Heart right ventricle (tissue), 16 donors: ENCODE measurements at places on chromosomes 7 and 10. TPM values are rescaled to one million over a fixed set of nuclear protein-coding genes. Genes with fewer than 3 reads are reported as not detected.

DNA sequence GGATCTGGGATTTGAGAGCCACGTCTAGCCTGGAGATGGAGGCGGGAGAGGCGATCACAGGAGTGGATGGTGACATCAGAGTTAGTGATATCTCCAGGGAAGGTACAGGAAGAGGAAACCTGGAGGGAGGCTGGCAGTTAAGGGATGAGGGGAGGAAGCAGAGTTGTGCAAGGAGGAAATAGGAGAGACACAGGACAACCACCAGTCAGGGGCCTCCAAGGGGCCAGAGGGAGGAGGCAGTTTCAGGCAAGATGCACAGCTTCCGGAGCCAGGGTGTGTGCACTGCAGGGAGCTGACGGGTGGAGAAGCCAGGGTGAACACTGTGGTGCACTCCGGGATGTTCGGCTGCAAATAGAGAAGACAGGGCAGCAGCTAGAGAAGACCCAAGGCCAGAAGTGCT is 141.2 kb downstream of the GLI3 start:
- DNase-seq: no peak
- H3K27ac ChIP-seq: no peak overlapping the region
- peaks cover 28% of the 10 kb centered on the region for H3K4me1 ChIP-seq
- H3K36me3 ChIP-seq: no peaks in the 10 kb centered on the region
- H3K27me3 ChIP-seq: no peaks in the 10 kb centered on the region

DNA sequence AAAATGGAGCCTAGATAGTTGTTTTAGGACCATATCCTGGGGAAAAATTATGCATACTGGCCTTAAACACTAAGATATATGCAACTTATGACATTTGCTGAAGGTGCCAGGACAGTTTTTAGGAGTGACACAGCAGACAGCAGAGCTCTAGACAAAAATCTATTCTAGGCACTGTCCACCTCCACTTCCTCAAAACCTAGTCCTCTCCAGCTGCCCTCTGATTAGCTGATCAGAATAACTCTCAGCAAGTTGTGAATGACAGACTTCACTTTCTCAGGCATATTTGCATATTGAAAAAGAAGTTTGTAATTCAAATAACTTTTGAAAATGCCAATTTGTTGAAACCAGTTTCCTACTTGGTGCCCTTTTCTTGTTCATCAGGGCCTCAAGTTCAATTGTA is 152.3 kb upstream of the STEAP4 start:
- no peaks in the 10 kb centered on the region for H3K27me3 ChIP-seq
- DNase-seq: no peak
- H3K4me1 ChIP-seq: peaks cover 10% of the 10 kb centered on the region
- H3K36me3 ChIP-seq: no peaks in the 10 kb centered on the region
- no peak overlapping the region for H3K27ac ChIP-seq
- H3K4me3 ChIP-seq: no peak overlapping the region

- peaks cover 68% of the 10 kb centered on the region for H3K27me3 ChIP-seq
- H3K27ac ChIP-seq: no peak overlapping the region
- H3K4me3 ChIP-seq: no peak overlapping the region
- H3K4me1 ChIP-seq: no peaks in the 10 kb centered on the region
Measured at GRCh38 chr7:157462840-157463239, 126.0 kb downstream of the DNAJB6 start.

GRCh38 chr7:92621561-92622023 is 31.4 kb upstream of the FAM133B start:
- no peak for DNase-seq
- no peaks in the 10 kb centered on the region for H3K27me3 ChIP-seq
- H3K4me1 ChIP-seq: peaks cover 29% of the 10 kb centered on the region
- H3K36me3 ChIP-seq: no peaks in the 10 kb centered on the region
- no peak overlapping the region for H3K4me3 ChIP-seq

DNA sequence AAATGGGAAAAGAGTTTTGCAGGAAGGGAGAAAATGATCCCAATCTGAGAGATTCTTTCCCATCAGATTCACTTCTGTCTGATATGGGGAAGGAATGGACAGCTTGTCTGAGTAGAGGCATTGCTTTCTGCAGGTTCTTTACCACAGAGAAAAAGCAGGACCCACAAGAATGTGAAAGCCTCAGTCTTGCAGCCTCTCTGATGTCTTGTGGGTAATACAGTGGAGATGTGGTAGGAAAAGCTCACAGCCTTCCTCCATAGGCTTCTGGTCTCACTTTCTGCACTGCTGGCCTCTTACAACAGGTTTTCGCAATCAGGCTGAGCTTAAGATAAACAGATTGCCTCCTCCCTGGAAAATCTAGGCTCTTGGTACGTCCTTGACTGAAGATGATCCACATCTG is 551 bp downstream of the IFIT1 start:
- no peak for DNase-seq
- peaks cover 15% of the 10 kb centered on the region for H3K36me3 ChIP-seq
- H3K27me3 ChIP-seq: no peaks in the 10 kb centered on the region

Gene LRRN3
- total RNA-seq: 3.1 TPM

DNA sequence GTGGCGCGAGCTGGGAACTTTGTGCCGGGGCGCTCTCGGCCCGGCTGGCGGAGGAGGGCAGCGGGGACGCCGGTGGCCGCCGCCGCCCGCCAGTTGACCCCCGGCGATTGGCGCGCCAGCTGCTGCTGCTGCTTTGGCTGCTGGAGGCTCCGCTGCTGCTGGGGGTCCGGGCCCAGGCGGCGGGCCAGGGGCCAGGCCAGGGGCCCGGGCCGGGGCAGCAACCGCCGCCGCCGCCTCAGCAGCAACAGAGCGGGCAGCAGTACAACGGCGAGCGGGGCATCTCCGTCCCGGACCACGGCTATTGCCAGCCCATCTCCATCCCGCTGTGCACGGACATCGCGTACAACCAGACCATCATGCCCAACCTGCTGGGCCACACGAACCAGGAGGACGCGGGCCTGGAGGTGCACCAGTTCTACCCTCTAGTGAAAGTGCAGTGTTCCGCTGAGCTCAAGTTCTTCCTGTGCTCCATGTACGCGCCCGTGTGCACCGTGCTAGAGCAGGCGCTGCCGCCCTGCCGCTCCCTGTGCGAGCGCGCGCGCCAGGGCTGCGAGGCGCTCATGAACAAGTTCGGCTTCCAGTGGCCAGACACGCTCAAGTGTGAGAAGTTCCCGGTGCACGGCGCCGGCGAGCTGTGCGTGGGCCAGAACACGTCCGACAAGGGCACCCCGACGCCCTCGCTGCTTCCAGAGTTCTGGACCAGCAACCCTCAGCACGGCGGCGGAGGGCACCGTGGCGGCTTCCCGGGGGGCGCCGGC is 870 bp downstream of the FZD1 start:
- peak overlapping the region; percentile 96 for H3K27ac ChIP-seq
- no peaks in the 10 kb centered on the region for H3K36me3 ChIP-seq
- H3K27me3 ChIP-seq: no peaks in the 10 kb centered on the region
- H3K4me3 ChIP-seq: peak overlapping the region; percentile 82

- DNase-seq: peak; percentile 21
- H3K36me3 ChIP-seq: no peaks in the 10 kb centered on the region
- H3K27me3 ChIP-seq: no peaks in the 10 kb centered on the region
- peak overlapping the region; percentile 0 for H3K27ac ChIP-seq
Measured at GRCh38 chr7:35647171-35647574, 47.8 kb downstream of the HERPUD2 start.

- H3K27me3 ChIP-seq: no peaks in the 10 kb centered on the region
- peak overlapping the region; percentile 26 for H3K27ac ChIP-seq
- no peak overlapping the region for H3K4me3 ChIP-seq
- DNase-seq: peak; percentile 25
- H3K4me1 ChIP-seq: peaks cover 9% of the 10 kb centered on the region
- H3K36me3 ChIP-seq: no peaks in the 10 kb centered on the region
Measured at GRCh38 chr10:25682203-25682851, 251.7 kb upstream of the MYO3A start.

DNA sequence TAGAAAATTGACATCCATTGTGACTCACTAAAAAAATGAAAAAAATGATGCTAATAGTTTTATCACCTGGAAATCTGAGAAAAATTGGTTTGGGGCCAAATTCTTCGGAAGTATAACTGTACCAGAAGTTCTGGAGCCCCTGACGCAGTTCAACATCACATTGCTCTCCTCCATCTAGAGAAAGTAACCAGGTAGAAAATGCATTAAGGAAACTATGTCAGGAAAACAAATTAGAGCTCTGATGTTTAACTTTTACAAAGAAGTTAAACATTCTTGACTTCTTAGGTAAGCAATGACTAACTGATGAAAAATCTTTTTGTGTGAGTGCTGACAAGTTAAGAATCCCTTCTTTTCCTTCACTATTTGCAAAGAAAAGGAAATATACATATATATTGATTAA is 61.1 kb upstream of the TMEM196 start:
- H3K4me3 ChIP-seq: no peak overlapping the region
- no peaks in the 10 kb centered on the region for H3K36me3 ChIP-seq
- no peak for DNase-seq
- H3K4me1 ChIP-seq: no peaks in the 10 kb centered on the region
- H3K27ac ChIP-seq: no peak overlapping the region

DNA sequence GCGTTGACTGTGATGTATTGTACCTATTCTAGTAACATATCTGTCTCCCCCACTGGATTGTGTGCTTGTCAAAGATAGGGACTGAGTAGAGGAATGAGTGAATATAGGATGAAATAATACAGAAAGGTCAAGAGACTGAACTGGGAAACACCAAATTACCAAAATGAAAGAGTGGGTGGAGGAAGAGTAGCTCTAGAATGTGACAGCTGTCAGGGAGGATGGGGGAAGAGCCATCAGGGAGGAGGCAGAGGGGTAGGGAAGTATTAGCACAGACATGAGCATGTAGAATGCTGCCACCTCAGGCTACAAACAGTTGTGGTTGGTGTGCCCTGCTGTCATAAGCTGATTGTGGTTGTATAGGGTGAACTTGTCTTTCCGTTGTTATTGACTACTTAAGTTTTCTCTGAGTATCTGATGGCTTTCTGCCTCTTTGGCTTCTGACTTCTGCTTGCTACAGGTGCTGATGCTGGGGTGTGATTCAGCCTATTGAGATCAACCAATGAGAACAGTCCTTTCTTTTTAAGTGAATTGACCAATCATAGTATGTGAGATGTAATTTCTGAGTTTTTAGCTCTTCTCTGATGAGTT is 5.6 kb downstream of the CCSER2 start:
- no peaks in the 10 kb centered on the region for H3K36me3 ChIP-seq
- H3K27ac ChIP-seq: no peak overlapping the region
- no peak overlapping the region for H3K4me3 ChIP-seq
- DNase-seq: no peak
- no peaks in the 10 kb centered on the region for H3K27me3 ChIP-seq
- H3K4me1 ChIP-seq: peaks cover 89% of the 10 kb centered on the region

- H3K4me1 ChIP-seq: peaks cover 18% of the 10 kb centered on the region
- no peak overlapping the region for H3K4me3 ChIP-seq
- H3K27me3 ChIP-seq: peaks cover 100% of the 10 kb centered on the region
- DNase-seq: no peak
Measured at GRCh38 chr7:8443576-8444467, 10.4 kb downstream of the NXPH1 start.

- H3K27ac ChIP-seq: no peak overlapping the region
- no peaks in the 10 kb centered on the region for H3K36me3 ChIP-seq
- no peak for DNase-seq
- H3K4me3 ChIP-seq: no peak overlapping the region
- peaks cover 17% of the 10 kb centered on the region for H3K4me1 ChIP-seq
- peaks cover 4% of the 10 kb centered on the region for H3K27me3 ChIP-seq
Measured at GRCh38 chr10:64040781-64041180, 519.6 kb downstream of the REEP3 start.

GRCh38 chr7:38744746-38745145 is 113.6 kb upstream of the AMPH start:
- no peak overlapping the region for H3K27ac ChIP-seq
- no peak overlapping the region for H3K4me3 ChIP-seq
- peaks cover 80% of the 10 kb centered on the region for H3K36me3 ChIP-seq

DNA sequence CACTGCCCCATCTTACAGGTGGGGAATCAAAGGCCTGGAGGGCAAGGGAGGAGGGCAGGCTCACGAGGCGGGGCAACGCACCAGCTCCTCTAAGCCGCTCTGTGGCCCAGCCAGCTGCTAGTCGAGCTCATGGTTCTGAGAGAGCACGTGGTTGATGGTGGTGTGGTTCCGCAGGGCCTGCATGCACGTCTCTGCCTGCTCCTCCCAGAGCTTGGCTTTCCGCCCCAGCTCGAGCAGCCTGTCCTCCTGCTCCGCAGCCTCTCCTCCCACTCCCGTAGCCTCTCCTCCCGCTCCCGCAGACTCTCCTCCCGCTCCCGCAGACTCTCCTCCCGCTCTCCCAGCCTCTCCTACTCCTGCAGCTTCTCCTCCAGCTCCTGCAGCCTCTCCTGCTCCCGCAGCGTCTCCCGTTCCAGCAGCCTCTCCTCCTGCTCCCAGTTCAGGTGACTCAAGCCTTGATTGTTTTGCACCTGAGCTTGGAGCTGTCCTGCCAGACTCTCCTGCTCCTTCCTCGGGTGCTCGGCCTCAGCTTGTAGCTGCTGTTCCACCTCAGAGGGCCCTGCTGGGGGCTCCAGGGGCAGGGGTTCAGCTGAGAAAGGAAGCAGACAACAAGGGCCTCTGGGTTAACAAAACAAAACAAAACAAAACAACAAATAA is 19.1 kb upstream of the MTPAP start:
- H3K4me3 ChIP-seq: no peak overlapping the region
- H3K27ac ChIP-seq: no peak overlapping the region
- DNase-seq: no peak
- no peaks in the 10 kb centered on the region for H3K4me1 ChIP-seq
- no peaks in the 10 kb centered on the region for H3K27me3 ChIP-seq

DNA sequence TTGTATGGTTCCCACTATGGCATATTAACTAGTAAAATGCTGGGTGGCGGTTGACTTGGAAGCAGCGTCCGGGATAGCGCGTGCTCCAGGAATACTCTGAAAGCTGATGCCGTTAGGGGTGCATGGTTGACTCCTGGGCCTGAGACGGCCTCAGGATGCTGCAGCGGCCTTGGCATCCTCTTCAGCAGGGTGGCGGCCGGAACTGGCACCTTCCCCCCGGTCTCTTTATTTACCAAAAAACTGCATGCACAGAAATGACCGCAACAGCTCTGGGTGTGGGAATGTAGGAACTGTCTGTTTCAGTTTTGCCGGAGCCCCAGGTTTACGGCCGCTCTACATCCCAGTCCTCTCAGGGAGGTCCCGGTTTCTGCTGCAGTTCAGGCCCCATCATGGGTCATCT is 28.8 kb downstream of the PFKP start:
- DNase-seq: no peak
- H3K27ac ChIP-seq: peak overlapping the region; percentile 69
- no peaks in the 10 kb centered on the region for H3K27me3 ChIP-seq
- no peak overlapping the region for H3K4me3 ChIP-seq
- H3K36me3 ChIP-seq: no peaks in the 10 kb centered on the region

DNA sequence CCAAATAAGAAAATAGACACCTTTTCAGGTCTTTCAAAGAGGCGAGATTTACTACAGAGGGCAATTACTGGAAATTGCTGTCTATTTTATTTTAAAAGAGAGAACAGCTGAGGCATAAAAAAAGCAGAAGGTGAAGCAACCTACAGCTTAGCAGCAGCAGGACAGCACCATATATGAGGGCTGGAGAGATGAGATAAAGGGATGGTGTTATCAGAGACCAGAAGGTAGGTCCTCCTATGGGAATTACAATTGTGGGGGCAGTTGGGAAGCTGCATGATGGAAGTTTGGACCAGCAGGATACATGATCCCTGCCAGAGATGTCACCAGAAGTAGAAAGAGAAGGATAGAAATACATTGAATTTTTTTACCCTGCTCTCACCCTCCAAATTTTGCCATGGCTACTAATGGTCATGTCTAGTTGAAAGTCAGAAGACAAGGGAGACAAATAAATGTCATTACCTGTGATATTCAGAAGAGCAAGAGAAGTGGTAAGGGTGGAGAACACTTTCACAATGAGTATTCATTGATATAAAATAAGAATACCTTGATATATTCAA is 77.2 kb upstream of the CALCR start:
- H3K4me1 ChIP-seq: no peaks in the 10 kb centered on the region
- no peak for DNase-seq
- H3K27ac ChIP-seq: no peak overlapping the region
- no peaks in the 10 kb centered on the region for H3K36me3 ChIP-seq
- no peaks in the 10 kb centered on the region for H3K27me3 ChIP-seq
